Activated CD8-positive, alpha-beta memory T cell treated with anti-CD3 and anti-CD28 coated beads for 36 hours (primary cell): ENCODE measurements at places on chromosomes 1 and 21. TPM values are rescaled to one million over a fixed set of nuclear protein-coding genes. Genes with fewer than 3 reads are reported as not detected.

The ARHGEF16 gene
- total RNA-seq: not detected

The AKR7A3 gene
- total RNA-seq: 0.38 TPM

The GBP3 gene
- 9.8 TPM for total RNA-seq

The ITPKB gene
- 29.7 TPM for total RNA-seq

The ICOSLG gene
- total RNA-seq: 1.4 TPM

The GJA8 gene
- total RNA-seq: not detected

The CHD1L gene
- total RNA-seq: 67.9 TPM

The UMODL1 gene
- total RNA-seq: not detected

The CA6 gene
- total RNA-seq: 2.3 TPM

The SUMO3 gene
- total RNA-seq: 81.6 TPM

The RUNX1 gene
- total RNA-seq: 37.2 TPM

The F13B gene
- not detected for total RNA-seq

The AUNIP gene
- 11.3 TPM for total RNA-seq

The C1orf116 gene
- not detected for total RNA-seq

The GOLPH3L gene
- total RNA-seq: 15.4 TPM

The RAB29 gene
- total RNA-seq: 34.1 TPM
